ENCODE measurements at places on chromosomes 3 and 15. TPM values are rescaled to one million over a fixed set of nuclear protein-coding genes. Genes with fewer than 3 reads are reported as not detected.

GRCh38 chr3:10695595-10696285, 120.3 kb upstream of the SLC6A11 start:
- no peak overlapping the region for H3K27ac ChIP-seq
- no peak for DNase-seq
- H3K27me3 ChIP-seq: peaks cover 7% of the 10 kb centered on the region
- H3K4me1 ChIP-seq: no peaks in the 10 kb centered on the region
- no peak overlapping the region for H3K4me3 ChIP-seq
- H3K36me3 ChIP-seq: no peaks in the 10 kb centered on the region

GRCh38 chr15:79170256-79170664, 79.7 kb upstream of the RASGRF1 start:
- peaks cover 33% of the 10 kb centered on the region for H3K27me3 ChIP-seq
- no peak overlapping the region for H3K27ac ChIP-seq
- H3K4me3 ChIP-seq: no peak overlapping the region

DNA sequence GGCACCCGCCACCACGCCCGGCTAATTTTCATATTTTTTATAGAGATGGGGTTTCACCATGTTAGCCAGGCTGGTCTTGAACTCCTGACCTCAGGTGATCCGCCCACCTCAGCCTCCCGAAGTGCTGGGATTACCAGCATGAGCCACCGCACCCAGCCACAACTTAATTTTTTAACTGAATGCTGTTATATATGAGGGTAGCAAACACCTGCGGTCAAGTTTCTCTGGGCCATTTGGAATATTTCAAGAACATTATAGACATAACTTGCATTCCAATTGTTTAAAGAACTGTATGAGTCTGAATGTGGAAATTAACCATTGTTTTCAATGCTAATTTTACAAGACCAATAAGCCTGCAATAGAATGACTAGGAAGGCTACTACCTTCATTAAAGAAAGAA, 35.7 kb upstream of the GOLGA8B start:
- no peak overlapping the region for H3K4me3 ChIP-seq
- H3K27me3 ChIP-seq: no peaks in the 10 kb centered on the region

GRCh38 chr15:77476995-77477394, 56.3 kb downstream of the HMG20A start:
- no peak overlapping the region for H3K4me3 ChIP-seq
- H3K36me3 ChIP-seq: peaks cover 29% of the 10 kb centered on the region
- peaks cover 3% of the 10 kb centered on the region for H3K4me1 ChIP-seq
- H3K27ac ChIP-seq: no peak overlapping the region

PXYLP1 gene
- 12.7 TPM for total RNA-seq

P3H2 gene
- total RNA-seq: 69.6 TPM

PTX3 gene
- 4.0 TPM for total RNA-seq

Measured in transverse colon (tissue), 4 donors.